Putamen (tissue), 1 donor: ENCODE measurements at places on chromosomes 5 and 9.
A peak's percentile ranks its signal among the peaks of the same experiment; 100 is the strongest.

GRCh38 chr9:137777761-137778160 lies 99.8 kb upstream of the CACNA1B start:
- no peak for DNase-seq

DNA sequence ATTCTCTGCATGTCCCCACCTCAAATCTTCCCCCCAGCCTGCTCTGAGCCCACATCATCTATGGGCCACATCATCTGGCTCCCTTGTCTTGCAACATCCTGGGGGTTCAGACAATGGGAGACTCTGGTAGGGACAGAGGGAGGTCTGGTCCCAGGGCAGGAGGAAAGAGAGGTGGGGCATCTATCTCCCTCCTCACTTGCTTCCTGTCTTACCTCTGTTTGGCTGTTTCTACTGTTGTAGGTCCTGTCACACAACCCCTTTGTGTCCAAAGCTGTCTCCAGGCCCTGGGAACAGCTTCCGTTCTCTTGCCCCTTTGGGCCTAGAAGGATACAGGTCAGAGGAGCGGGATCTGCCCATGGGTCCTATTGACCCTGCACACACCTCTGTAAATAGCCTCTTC lies 227.2 kb downstream of the NSG2 start:
- DNase-seq = no peak

- no peak for DNase-seq
Measured at GRCh38 chr5:51958473-51958872, 575.2 kb downstream of the ISL1 start.

GRCh38 chr5:27217155-27217956 lies 179.0 kb upstream of the CDH9 start:
- no peak for DNase-seq

DNA sequence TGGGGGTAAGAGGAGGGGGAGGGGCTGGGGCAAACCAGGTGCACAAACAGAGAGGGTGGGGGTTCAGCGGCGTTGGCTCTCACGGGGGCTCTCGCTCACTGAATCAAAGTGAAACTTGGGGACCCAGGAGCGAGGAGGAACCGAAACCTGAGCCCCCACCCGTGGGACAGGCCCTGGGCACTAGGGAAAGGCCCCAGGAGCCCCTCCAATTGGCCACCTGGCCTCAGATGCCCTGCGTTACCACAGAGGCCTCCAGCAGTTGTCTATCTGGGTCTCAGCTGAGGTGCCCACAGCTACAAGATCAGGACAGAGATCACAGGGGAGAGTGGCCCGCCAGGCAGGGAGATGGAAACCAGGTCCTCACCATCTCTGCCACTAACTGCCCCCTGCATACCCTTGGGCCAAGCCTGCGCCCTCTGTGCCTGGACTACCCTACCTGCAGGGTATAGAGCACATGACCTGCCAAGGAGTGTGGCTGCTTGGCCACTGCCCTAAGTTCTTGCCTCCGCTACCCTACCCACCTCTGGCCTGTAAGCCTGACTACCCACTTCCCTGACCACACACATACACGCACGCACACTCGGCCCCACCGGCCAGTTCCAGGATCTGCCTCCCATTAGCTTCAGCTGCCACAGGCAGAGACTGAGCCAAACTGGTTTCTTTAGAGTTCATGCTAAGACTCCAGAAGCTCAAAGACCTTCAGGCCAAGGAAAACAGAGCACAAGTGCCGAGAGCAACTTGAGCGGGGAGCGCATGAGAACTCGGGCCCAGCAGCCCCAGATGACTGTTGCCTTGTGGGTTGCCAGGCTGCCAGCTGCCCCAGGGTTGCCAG lies 39.9 kb downstream of the PAX5 start:
- DNase-seq = no peak

- DNase-seq = no peak
Measured at GRCh38 chr9:23559522-23559921, 266.5 kb downstream of the ELAVL2 start.

DNA sequence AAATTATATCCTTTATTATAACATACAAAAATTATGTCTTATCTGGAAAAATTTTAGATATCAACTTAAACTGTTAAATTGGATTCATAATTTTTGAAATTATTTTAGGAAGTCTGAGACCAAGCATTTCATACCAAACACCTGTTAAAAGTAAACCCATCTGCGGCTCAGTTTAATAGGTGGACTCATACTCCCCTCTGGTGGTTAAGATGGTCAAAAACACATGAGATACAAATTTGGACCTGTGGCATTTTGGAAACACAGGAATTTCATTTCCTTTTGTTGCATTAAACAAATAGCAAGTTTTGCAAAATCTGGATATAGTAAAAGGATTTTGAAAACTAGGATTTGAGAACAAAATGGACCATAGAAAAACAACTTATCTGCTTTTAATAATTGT lies 53.7 kb downstream of the RGMB start:
- DNase-seq = no peak

DNA sequence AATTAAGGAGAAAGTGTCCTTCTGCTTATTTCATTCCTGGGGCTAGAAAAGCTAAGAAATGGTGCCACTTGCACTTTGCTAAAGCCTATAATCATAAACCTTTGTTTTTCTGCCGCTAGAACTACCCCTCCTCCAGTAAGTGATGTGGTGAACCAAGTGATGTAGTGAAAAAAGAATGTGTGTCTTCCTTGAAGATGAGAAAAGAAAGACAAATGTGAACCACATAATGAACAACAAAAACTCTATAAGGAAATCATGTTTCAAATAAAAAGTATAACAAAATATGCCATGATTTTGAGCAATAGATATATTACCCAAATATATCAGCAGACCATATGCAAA lies 179.0 kb upstream of the SGCD start:
- no peak for DNase-seq

DNA sequence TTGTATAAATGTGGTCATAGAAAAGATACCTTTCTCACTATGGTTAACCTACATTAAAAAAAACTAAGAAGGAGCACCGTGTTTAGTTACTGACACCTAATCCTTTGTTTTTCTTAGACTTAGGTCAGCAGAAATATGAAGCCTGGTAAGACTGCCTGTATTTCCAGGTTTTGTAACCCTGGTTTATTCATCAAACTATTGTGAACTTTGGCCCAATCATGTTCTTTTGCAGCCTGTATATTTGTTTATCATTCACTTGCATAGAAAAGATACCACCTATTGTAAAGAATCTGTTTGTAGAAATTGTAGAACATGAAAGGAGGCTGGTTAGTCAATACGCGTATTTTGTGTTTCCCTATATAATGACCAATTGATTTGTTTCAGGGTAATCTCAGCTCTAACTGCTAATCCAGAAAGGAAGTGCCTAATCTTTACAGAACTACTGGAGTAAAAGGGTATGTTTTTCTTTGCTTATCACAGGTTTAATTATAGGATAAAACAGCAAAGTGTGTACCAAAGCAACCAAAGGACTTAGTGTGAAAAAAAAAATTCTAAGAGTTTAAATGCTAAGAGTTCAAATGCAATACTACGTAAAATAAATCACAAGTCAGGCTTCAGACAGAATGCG lies 103.6 kb downstream of the LURAP1L start:
- no peak for DNase-seq

GRCh38 chr5:159581502-159582249 lies 251.4 kb upstream of the IL12B start:
- DNase-seq = no peak

- DNase-seq = no peak
Measured at GRCh38 chr5:169142264-169142970, 158.5 kb downstream of the SLIT3 start.

- DNase-seq = no peak
Measured at GRCh38 chr9:133111808-133112662, 9.0 kb downstream of the RALGDS start.

GRCh38 chr5:66629446-66629845 lies 33.3 kb downstream of the MAST4 start:
- no peak for DNase-seq

DNA sequence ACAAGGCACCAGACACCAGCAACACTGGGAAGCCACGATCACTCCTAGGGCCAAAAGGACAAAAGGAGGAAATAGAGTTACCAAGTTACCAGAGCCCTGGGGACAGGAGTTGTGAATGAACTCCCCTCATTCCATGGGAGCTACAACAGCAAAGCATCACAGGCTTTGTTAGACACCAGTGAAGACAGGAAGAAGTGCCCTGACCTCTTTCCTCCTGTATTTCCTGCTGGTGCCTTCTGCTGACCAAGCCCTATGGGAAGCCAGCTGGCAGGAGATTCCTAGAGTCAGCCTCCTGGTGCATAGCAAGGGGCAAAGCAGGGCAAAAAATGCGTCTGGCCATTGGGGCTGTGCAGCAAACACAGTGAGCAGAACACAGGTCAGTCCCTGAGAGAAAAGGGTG lies 374.7 kb downstream of the ZSWIM6 start:
- DNase-seq = no peak

- DNase-seq = no peak
Measured at GRCh38 chr5:158877124-158877581, 222.6 kb downstream of the EBF1 start.

GRCh38 chr9:19221326-19221725 lies 9.2 kb upstream of the DENND4C start:
- no peak for DNase-seq

DNA sequence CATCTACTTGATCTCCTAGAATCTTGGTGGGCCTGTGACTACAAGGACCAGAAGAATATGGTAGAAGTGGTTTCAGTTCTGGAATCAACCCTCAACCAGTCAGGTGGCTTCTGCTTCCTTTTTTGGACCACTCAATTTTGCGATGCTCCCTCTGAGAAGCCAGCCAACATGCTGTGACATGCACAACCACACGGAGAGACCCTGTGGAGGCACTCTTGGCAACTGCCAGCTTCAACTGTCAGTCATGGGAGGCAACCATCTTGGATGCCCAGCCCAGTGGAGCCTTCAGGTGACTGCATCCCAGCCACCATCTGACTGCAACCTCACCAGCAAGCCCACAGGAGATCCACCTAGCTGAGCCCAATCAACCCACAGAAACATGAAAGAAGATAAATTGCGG lies 137.3 kb downstream of the FAM114A2 start:
- no peak for DNase-seq

DNA sequence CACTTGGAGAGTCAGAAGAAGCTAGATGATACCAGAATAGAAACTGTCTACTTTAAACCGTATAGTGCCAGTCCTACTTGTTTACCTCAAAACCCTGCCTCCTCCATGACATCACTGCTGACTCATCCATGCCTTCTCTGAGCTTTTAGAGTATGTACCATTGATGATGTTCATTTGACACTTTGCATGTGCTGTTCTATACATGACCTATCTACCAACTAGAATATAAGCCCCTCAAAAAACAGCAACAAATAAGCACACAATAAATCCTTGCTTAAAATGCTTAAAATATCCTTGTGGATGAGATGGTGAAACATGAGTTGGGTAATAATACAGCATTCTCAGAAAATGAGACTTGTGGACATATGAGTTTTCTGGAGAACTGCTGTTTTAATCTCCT lies 2.6 kb downstream of the CTNNAL1 start:
- no peak for DNase-seq

DNA sequence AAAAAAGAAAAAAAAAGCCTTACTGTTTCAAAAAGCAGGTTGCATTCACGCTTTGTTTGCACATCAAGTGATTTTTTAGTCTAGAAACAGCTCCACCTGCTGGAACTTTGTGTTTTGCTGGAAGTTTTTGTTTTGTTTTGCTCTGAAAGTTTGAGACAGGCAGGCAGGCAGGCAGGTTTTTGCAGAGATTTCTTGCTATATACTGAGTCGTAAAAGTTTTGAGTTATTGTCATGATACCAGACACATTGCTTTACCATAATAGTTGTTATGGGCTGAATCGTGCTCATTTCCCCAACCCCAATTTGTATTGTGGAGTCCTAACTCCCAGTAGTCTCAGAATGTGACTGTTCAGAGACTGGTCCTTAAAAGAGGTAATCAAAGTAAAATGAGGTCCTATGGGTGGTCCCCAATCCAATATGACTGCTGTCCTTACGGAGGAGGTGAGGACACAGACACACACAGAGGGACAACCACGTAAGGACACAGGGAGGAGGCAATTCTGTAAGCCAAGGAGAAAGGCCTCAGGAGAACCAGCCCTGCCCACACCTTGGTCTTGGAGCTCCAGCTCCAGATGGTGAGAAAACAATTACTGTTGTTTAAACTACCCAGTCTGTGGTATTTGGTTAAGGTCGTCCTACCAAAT lies 20.9 kb downstream of the OR2Y1 start:
- no peak for DNase-seq

- DNase-seq = no peak
Measured at GRCh38 chr9:91589101-91589553, 165.5 kb upstream of the NFIL3 start.

GRCh38 chr5:52997424-52997823 lies 8.3 kb downstream of the ITGA2 start:
- peak; percentile 97 for DNase-seq

DNA sequence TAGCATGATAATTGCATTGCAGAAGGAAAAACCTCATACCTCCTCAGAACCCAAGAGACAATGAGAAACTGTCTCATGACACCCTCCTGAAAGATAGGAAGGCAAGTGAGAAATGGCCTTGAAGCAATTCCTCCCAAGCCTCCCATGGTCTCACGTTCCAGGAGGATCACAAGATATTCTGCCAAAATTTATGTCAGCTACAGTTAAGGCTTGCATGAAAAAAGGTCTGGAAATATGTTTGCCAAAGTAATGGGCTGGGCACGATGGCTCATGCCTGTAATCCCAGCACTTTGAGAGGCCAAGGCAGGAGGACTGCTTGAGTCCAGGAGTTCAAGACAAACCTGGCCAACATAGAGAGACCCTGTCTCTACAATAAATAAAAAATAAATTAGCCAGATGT lies 12.6 kb upstream of the HOMER1 start:
- no peak for DNase-seq

GRCh38 chr9:111144741-111145140 lies 106.5 kb upstream of the LPAR1 start:
- DNase-seq = no peak

DNA sequence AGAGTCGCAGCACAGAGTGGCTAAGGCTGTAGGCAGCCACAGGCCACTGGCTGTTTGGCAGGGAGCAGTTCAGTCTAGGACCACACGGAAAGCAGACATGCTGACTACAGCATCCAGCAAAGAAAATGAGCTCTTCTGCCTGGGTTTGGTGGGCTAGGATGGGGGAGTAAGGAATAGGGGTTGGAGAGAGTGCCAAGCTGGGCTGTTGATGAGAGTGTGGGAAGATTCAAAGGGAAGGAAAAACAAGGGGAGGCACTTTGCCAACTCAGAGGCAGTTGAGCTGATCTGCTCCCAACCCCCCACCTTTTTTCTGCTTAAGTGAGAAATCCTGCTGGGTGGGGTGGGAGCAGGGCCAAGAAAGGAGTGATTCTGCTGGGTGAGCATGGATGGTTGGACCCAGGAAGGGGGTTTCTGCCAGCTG lies 35.9 kb downstream of the SVEP1 start:
- no peak for DNase-seq

DNA sequence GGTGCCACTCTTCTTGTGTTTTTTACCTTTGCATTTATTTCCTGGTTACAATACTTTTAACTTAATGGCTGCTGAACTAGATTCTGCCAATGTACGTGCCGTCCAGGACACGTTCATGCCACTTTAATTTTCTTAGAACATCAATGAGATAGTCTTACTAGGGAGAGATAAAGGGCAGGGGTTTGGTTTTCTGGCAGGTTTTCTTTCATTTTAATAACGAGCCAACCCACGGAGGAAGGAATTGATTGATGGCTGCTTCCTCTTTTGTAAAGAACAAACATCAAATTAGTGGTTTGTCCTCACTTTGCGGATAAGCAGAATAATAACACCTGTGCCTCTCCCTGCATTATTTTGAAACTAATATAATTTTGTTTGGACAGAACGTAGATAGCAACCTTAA lies 135.7 kb downstream of the DOCK8 start:
- no peak for DNase-seq

GRCh38 chr5:28014779-28015178 lies 976.4 kb upstream of the CDH9 start:
- no peak for DNase-seq
